ENCODE measurements at places on chromosomes 3 and 15.

DNA sequence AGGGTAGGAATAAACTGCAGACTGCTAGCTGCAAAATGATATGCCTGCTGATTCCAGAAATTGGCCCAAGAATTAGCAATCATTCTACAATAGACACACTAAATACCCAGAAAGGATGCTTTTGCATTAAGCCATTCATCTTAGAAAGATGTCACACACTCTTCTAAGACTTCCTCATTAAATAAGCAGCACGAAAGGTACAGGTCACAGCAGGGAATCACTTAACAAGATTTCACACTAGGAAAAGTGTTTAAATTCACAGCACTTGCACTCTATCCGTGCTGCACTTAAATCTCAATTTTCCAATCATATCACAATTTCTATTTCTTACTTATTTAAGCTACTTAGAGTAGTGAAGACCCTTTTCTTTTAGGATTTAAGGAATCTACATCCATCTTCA, 372.8 kb upstream of the CBLB start:
- no peak for DNase-seq

- no peak for DNase-seq
Measured at GRCh38 chr3:74624301-74624700, 9.8 kb upstream of the CNTN3 start.

DNA sequence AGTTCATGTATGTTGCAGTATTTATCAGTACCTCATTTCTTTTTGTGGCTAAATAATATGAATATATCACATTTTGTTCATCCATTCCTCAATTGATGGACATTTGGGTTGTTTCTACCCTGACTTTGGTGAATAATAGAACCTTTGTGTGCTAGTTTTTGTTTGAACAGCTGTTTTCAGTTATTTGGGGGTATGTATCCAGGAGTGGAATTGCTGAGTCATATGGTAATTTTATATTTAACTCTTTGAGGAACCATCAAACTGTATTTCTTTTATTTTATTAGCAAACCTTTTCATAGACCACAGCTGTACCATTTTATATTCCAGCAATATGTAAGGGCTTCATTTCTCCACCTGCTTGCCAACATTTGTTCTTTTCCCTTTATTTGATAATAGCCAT, 38.4 kb upstream of the RBM5 start:
- DNase-seq = no peak

GRCh38 chr3:182485301-182485700, 308.0 kb upstream of the ATP11B start:
- no peak for DNase-seq

DNA sequence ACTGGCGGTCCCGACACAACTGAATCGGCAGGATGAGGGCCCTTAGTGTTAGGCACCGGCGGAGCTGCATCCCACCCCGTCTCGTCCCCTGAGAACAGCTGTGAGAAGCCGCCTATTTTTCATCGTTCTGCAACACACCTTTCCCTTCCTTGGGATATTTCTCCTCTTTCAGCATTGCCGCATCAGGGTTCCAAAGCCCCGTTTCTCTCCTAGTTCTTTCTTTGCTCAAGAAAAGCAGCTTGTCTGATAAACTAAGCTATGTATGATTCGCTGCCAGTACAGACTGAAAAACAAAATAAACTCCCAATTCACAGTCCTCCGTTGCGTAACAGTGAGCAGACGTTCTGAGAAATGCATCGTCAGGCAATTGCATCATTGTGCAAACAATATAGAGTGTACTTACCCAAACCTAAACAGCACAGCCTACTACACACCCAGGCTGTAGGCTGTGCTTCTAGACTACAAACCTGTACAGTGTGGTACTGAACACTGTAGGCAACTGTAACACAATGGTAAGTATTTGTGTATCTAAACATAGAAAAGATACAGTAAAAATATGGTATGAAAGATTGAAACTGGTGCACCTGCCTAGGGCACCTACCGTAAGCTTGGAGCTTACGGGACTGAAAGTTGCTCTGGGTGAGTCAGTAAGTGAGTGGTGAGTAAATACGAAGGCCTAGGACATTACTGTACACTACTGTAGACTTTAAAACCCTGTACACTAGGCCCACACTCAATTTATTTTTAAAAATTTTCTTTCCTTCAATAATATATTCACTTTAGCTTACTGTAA, 8.9 kb upstream of the ADAMTS17 start:
- DNase-seq = no peak

GRCh38 chr3:130759692-130760338, 13.2 kb upstream of the PIK3R4 start:
- DNase-seq = no peak

DNA sequence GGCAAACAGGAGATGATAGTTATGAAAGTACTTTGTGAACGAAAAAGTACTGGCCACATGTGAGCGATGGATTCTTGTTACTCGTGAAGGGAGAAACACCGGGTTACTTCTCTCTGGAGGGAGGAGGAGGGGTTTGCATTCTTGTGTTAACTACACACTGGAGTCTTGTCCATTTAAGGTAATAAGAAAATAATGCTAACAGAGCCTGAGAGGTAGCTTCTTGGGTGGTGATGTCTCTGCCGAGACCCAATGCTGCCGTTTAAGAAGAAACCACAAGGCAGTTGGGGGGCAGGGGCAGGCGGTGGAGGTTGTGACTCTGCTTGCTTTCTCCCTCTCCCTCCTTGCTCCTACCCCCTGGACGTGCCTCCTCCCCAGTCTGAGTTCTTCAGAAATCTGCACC, 100.9 kb upstream of the ROPN1 start:
- DNase-seq = no peak

DNA sequence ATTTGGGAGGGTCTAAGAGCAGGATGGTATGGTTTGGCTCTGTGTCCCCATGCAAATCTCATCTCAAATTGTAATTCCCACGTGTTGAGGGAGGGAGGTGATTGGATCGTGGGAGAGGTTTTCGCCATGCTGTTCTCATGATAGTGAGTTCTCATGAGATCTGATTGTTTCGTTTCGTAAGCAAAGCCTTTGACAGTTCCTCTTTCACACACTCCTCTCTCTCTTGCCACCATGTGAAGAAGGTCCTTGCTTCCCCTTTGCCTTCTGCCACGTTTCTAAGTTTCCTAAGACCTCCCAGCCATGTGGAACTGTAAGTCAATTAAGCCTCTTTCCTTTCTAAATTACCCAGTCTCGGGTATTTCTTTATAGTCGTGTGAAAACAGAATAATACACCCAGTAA, 553.7 kb downstream of the TAFA4 start:
- DNase-seq = no peak

DNA sequence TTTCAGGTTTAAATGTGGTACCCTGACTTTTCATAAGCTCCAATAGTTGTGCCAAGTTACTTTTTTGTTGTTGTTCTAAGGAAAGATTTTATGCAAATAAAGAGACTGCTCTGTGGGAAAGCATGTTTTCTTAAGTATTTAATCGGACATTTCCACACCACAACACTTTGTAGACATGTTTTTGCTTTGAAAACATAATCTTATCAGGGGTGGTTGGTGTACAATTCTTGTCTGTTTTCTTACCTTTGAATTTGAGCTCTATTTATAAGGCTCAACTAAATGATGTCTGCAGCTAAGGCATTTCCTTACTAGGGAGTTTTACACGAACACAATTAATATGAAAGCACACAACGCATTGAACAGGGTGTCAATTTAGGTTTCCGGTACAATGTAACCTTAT, 81.5 kb upstream of the CDIN1 start:
- no peak for DNase-seq

Measured in activated CD4-positive, CD25-positive, alpha-beta regulatory T cell treated with anti-CD3 and anti-CD28 coated beads, Interleukin-2, amount 50 U/mL, for 72 hours (primary cell).